ENCODE measurements at places on chromosomes 6 and 20.

GRCh38 chr6:64330694-64331307, 695.2 kb downstream of the PHF3 start:
- no peak for DNase-seq

DNA sequence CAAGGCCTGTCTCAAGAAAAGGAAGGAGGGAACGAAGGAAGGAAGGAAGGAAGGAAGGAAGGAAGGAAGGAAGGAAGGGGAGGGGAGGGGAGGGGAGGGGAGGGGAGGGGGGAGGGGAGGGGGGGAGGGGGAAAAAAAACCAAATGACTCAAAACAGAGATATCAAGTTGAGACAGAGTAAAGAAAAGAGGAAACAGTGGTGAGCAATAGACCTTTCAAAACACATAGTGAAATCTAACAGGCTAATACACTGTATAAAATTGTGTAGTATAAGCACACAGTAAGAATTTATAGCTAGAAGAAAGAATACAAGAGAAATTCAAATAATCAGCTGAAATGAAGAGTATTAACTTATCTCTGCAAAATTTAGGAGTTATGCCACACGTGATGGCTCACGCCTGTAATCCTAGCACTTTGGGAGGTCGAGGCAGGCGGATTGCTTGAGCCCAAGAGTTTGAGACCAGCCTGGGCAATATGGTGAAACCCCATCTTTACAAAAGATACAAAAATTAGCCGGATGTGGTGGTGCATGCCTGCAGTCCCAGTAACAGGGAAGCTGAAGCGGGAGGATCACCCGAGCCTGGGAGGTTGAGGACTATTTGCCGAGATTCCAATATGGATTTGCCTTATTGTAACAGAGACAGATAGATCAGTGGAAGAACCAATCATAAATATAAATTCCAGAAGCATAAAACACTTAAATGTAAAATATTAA, 123.2 kb downstream of the PRND start:
- DNase-seq = no peak

DNA sequence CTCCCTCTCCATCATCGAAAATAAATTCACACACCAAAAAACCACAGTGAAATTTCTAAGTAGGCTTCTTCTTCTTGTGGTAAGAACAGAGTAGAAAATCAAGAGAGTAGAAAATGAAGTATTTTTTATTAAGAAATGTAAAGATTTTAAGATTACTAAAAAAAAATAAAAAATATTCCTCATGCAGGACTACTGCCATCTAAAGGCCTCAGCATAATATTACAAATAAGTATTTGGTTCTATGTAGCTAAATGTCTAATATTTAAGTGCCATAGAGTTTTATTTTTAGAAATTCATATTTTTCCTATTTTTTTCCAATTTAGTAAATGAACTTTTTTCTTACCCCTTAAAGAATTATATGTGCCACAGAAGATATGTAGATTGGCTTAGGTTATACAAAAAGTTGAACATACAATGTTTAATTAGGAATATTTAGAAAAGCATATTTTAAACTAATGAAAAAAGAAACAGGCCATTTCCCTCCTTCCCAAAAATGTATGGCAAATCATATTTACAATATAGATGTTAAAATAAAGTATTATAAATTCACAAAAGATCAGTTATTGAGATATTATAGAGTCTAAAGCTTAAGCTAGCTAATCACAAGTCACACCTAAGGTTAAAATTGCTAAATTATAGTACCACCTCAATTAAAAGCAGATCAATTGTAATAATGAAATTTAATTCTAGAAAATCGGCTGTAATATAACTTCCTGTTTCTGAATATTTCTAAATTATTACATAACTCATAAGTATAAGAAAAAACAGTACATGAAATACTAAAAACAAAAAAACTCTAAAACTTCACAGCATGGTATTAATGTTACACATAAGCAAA, 3.5 kb upstream of the NT5DC1 start:
- no peak for DNase-seq

GRCh38 chr20:1950836-1951235, 43.0 kb downstream of the PDYN start:
- no peak for DNase-seq

- no peak for DNase-seq
Observed at GRCh38 chr6:136477548-136477947, 72.7 kb downstream of the MAP7 start.

DNA sequence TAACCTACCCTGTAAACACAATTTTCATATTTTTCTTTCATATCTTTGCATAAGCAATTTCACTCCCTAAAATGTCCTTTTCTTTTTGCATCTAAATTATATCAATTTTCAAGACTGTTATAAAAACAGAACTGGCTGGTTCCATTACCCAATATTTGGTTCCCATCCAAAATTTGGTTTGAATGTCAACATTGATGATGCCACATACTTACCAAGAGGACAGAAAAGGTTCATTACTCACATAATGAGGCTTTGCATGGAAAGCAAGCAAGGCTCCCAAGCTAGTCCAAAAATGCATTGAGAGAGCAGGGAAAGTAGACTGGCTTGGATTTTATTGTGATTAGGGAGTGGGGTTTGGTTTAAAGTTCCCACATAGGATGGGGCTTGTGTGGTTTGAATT, 144.4 kb upstream of the AKIRIN2 start:
- DNase-seq = no peak

DNA sequence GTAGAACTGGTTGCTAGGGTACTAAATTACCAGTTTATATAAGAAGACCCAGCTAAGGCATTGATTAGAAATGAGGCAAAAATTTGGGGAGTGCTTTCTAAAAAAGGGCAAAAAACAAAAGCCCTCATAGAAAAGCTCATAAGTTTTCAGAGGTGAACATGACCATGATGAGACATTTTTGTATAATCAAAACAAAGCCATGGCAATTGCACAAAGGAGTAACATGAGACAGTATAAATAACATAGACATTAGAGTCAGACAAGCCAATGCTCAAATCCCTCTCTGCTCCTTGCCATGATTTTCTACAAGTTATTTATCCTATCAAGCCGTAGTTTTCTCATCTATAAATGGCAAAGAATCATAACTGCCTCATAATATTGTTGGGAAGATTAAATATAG, 112.2 kb upstream of the ADTRP start:
- DNase-seq = no peak

GRCh38 chr6:126156973-126157372, 170.6 kb downstream of the TRMT11 start:
- no peak for DNase-seq

DNA sequence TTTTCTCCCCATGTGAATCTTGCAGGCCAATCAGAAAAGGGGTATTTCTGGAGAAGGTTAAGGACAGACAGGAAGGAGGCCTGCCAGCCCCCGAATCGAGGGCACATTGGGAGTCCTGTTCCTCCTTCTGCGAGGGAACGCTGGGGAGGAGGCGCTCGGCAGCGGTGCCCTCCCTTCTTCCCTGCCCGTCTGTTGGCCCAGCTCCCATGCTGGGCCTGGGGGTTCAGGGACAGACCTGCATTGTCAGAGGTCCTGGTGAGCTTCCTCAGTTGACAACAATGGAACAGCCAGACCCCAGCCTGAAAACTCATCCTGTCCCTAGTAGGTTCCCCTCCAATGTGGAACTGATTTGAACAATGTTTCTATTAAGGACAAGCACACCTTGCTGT, 15.1 kb upstream of the SYNJ2 start:
- no peak for DNase-seq

GRCh38 chr6:31246051-31246521, 25.8 kb downstream of the HLA-C start:
- no peak for DNase-seq

- DNase-seq = no peak
Observed at GRCh38 chr20:51399006-51399890, 143.3 kb downstream of the NFATC2 start.

- DNase-seq = no peak
Observed at GRCh38 chr6:170286934-170287265, 4.0 kb downstream of the DLL1 start.

DNA sequence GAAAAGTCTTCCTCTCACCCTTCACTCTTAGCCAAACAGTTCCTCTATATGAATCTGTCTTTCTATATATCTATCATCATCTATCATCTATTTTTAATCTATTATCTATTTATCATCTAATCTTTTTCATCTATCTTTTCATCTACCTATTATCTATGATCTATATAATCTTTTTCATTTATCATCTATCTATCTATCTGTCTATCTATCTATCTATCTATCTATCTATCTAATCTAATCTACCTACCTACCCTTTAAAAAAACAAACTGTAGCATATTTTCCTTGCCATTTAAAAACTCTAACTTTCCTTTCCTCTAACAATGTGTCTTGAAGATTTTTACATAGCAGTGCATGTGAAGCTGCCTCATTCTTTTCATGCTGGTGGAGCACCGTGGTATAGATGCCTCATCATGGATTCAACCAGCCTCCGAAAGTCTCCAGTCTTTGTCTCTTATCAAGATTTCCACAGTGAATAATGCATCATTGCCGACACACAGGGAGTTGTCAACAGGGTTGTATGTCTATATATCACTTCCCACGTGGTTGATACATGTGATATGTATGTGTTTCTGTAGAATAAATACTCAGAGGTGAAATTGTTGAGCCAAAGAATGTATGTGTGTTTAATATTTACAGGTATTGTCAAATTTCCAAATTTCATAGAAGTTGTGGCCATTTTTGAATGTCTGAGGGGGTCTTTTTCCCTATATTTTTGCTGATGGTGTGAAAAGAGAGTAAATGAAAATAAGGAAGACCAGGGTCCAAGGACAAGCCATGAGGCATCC, 51.3 kb downstream of the VEGFA start:
- no peak for DNase-seq

- DNase-seq = no peak
Observed at GRCh38 chr20:3652221-3652620, 11.0 kb downstream of the GFRA4 start.

- no peak for DNase-seq
Observed at GRCh38 chr6:89966228-89966544, 71.9 kb downstream of the GJA10 start.

GRCh38 chr20:34293589-34293988, 9.6 kb downstream of the AHCY start:
- no peak for DNase-seq

DNA sequence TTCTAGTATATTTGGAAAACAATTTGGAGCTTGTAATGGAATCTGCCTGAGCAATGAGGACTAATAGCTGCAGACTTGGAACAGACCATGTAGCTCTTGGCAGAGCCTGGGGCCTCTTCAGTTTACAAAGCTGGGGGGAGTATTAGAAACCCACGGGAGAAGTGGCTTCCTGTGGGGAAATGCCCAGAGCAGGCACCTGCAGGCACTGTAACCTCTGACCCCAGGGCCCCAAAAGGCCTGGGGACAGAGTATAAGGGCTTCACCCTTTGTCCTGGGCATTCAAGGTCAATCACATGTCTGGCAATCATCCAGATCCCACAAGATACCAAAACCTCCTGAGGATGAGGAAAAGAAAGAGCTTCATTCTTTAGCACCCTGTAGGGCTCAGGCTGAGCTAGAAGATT, 19.4 kb downstream of the PKIG start:
- DNase-seq = no peak

GRCh38 chr6:132484680-132485018, 28.3 kb downstream of the STX7 start:
- no peak for DNase-seq

DNA sequence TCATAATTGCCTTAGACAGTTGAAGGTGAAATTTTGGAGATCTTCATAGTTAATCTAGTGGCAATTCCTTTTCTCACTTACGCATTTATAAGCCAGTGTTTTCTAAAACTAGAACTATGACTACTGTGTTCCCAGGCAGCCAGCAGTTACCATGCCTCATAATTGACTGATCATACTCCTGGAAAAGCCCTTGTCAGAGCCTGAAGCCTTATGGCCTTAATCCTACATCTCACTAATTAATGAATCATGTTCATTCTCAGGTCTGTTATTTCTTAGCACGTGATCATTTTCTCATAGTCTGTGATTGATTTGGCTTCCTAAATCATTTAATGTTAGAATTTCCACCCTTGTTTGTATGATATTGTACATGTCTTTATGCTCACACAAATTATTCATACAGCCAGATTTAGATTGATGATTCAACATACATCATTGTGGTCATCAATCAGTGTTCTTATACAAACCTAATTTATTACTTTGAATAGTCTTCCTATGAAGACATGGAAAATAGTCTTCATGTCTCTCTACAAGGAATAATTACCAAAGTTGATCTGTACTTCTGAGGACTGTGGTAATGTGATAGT, 132.6 kb upstream of the ASCC3 start:
- no peak for DNase-seq

DNA sequence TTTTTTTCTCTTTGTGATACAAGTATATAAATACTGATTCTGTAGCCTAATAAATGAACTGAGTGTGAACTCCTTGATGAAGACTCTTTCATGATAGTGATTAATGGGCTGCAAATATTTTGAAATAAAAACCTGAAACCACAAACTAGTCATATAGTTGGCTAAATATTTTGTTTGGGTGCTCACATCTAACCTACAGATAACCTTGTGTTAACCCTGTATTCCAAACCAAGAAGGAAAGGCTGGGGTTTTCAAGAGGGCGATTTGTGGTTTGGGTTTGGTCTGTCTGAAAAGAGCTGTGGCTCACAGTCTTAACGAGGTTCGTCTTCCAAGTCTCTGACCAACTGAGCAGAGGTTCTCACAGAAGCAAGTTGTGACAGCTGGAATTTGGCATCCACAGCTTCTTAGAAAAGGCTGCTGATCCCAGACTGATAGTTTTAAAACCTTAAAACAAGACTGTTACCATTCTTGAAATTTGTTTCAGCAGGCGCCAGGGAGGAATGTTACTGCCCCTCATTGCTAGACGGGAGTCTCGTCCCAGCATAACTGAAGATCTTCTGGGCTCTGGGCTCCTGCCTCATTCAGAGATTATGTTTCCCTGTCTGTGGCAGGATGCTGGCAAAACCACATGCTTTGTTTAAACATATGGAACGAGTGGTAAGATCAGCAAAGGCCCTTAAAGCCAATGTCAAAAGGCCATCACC, 736.4 kb upstream of the MARCKS start:
- DNase-seq = no peak

- no peak for DNase-seq
Observed at GRCh38 chr6:79453558-79454042, 83.6 kb downstream of the LCA5 start.

DNA sequence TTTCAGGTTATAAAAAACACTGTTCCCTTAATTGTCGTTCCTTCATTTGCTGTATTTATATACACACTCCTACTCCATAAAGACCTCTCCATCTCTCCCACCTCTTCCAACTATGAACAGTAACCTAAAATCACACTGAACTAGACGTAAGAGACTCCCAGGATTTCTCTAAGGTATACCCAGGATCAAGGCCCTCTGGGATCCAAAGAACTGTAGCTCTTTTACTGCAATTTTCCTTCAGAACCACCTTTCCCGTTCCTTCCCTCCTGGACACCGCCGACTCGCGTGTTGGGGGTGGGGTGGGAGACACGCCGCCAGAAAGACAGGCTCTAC, 680 bp downstream of the LATS1 start:
- DNase-seq = no peak

All from T-helper 22 cell (primary cell).